Right renal cortex interstitium (tissue), 3 donors: ENCODE measurements at places on chromosomes 6 and 20. TPM values are rescaled to one million over a fixed set of nuclear protein-coding genes. Genes with fewer than 3 reads are reported as not detected.

- DNase-seq = no peak
Observed at GRCh38 chr6:139409026-139409425, 34.6 kb upstream of the CITED2 start.

GRCh38 chr6:169826697-169827096 lies 75.3 kb downstream of the ERMARD start:
- no peak for DNase-seq

GRCh38 chr6:122116835-122117627 lies 282.4 kb upstream of the HSF2 start:
- no peak for DNase-seq

DNA sequence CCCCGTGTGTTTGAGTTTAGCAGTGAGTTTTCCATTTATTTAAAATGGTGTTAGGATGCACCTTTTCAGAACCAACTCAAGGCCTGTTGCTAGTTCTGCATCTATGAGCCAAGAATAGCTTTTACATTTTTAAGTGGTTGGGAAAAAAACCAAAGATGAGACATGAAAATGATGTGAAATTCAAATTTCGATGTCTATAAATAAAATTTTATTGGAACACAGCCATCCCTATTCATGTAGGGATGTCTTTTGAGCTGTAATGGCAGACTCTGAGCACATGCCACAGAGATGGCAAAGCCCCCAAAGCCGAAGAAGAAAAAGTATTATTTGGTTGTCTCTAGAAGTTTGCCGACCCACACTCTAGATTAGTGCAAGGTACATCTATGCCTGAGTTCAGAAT lies 5.0 kb upstream of the NEDD9 start:
- no peak for DNase-seq

DNA sequence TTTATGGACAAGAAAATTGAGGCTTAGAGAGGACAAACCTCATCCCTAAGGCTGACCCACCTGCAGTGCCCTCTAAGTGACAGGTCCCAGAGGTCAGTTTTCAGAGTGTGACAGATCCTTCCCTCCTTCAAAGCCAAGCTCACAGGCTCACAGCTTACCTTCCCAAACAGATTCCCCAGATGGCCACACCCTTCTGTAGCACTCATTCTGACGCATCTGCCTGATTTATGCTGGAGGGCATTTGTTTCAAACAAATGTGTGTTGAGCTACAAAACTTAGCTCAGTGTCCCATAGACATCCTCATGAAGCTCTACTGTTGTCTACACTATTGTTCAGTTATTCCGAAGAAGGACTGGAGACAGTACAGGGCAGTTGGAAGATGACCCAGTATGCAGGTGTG lies 60.6 kb upstream of the RIN2 start:
- no peak for DNase-seq

DNA sequence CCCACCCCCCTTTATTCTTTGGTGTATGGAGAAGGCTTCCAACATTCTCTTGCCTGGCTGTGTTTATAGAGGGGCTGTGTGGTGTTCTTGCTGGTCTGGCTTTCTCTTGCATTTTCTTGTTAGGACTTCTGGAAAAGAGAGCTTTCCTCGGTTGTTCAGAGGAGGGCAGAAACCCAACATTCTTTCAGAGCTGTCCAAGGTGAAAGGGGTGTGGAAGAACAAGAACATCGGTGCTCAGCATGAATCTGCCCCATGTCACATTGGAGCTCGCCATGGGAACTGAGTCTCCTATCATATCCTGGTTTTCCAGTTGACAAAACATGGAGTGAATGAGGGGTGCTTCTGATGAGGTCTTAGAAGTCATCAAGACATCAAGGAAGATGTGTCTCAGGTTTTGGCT lies 281.8 kb downstream of the RNF144B start:
- DNase-seq = no peak

DNA sequence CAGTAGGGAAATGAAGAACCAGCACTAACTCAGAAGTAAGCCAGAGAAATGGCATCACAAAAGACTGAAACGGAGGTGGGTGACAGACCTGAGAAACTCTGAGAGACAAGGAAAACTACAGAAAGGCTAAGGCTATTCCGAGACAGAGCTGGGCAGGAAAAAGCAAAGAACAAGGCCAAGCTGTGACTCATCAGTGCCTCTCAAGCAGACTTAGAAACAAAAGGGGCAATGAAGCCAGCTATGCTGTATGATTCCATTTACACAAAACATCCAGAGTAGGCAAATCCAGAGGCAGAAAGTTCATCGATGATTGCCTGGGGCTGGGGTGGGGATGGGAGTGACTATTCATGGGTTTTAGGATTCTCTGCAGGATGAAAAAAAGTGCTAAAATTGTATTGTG lies 50.0 kb downstream of the SLC23A2 start:
- DNase-seq = no peak

DNA sequence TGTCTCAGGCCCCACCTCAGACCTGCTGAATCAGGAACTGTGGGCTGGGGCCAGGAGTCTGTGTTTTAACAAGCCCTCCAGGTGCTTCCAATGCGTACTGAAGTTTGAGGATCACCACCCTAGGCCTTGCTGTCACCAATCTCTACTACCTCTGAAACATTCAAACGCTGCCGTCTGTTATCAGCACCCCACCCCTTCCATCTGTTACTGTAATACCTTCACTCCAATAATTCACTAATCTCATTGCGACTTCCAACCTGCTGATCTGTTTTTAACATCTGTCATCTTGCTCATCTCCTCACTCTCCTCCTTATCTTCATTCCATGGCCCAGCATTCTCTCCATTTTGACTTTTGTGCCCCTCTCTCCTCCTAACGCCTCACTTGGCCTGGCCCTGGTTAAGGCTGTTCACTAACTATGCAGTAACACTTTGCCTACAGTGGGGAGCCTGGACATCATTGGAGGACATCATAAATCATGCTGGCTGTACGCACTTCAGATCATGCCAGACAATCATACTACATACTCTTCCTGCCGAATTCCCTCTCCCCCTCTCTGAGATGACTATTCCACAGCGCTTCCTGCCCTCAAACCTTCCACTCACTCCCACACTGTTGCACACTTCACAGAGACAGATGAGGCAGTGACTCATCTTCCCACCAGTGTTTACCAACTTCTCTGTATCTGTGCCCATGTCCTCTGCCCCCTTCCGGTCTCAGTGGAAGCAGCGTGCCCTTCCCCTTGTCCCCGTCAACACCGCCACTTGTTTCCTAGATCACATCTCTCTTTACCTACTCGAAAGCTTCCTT lies 3.0 kb upstream of the GUCA1B start:
- DNase-seq = no peak

GRCh38 chr6:63790334-63790733 lies 154.7 kb downstream of the PHF3 start:
- no peak for DNase-seq

DNA sequence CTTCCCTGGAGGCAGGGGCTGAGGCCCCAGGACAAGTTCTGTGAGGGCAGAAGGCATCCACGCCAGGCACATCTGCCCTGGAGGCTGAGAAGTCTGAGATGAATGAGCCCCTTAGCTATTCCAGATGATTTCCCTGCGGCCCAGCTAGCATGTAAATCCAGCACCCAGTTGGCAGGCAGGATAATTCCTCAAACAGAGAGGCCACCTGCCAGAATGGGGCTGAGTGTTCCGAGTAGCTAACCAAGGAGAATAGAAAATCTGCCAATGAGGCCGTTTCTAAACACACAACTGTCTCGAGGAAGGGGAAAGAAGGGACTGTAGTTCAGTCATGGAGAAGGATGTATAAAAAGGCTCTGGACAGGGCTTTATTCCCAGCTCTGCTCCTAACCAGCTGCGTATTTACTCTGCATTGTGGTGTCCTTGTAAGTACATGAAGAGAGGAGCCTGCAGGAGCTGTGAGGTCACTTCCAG lies 211.4 kb upstream of the CDYL start:
- DNase-seq = no peak

DNA sequence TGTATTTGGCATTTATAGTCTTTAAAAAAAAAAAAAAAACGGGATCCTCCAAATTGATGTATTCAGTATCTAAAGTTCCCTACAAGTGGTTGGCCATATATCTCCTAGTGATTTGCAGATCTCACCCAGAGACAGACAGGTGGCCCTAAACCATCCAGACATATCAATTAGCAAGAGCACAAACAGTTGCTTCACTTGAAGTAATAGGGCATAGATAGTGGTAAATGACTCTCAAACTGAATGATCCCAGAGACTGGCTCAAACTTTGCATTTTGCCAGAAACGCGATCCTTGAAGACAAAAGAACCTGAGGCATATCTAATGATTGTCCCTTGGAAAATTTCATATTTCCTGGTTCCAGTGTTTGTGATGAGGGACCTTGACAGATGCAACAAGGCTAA lies 54.6 kb downstream of the HMGCLL1 start:
- DNase-seq = no peak

DNA sequence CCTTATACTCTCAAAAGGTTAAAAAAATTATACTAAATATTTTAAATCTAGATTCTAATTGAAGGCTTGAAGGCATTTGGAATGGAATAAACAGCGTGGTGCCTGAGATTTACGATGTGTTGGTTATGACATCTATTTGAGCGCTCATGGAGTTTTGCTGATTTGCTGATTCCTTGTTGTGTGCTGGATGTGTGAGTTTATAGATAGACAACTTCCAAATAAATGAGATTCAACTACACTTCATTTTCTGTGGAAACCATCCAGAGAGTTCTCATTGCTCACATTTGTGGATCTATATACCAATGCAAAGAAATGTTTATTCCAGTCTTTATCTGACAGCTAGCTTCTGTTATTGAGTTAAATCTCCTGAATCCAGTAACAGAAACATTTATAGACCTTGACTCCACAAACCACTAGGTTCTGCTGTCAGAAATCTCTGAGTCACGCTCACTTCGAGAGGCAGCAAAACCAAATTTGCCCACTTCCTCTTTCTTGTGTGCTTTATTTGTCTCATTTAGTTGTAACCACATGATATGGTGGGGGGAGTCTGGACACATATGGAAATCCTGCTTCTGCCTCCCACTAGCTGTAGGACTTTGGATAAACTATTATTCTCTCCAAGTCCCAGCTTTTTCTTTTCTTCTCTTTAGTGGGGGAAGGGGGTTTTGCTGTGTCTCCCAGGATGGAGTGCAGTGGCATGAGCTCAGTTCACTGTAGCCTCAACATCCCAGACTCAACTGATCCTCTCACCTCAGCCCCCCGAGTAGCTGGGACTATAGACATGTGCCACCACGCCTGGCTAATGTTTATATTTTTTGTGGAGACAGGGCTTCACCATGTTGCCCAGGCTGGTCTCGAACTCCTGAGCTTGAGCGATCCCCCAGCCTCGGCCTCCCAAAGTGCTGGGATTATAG lies 54.5 kb downstream of the IPCEF1 start:
- no peak for DNase-seq

GRCh38 chr6:111604259-111605099 lies 1.2 kb downstream of the TRAF3IP2 start:
- DNase-seq = no peak

DNA sequence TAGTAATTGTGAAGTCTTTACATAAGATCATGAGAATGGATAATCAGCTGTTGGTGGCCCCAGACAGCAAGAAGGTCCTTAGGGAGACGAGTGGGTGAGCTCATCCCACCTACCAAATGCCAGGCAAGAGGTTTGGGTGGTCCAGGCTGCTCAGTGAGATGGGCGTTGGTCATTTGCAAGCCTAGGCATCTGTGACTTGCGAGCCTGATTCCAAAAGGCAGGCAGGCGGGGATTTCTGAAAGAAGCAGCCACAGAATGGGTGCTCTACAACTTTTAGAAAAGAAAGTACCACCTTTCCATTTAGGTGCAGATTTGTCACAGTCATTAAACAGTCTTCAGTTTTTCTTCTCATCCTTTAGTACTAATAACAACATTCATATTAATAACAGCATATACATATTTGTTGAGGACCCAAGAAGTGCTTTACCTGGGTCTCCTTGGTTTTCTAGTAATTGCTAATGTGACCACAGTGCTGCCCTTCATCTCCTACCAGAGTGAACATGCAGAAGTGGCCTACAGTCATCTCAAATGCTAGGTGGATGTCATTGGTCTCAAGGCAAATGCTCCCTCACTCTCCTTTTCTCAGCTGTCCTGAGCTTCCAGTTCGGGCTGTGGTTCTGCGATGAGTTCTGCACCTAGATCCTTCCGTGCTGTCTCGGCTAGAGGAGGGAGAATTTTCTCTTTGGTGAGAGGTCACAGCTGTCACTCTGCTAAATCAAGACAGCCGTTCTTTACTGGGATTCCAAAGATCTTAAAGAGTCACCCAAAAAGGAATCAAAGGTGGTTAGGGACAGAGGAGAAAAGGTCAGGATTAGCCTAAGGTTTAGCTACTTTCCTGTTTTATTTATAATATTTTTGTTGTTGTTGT lies 2.7 kb downstream of the WRNIP1 start:
- no peak for DNase-seq

- no peak for DNase-seq
Observed at GRCh38 chr20:3565851-3566250, 95.0 kb downstream of the ATRN start.

GRCh38 chr6:160170018-160170680 lies 48.5 kb downstream of the SLC22A1 start:
- DNase-seq = no peak

DNA sequence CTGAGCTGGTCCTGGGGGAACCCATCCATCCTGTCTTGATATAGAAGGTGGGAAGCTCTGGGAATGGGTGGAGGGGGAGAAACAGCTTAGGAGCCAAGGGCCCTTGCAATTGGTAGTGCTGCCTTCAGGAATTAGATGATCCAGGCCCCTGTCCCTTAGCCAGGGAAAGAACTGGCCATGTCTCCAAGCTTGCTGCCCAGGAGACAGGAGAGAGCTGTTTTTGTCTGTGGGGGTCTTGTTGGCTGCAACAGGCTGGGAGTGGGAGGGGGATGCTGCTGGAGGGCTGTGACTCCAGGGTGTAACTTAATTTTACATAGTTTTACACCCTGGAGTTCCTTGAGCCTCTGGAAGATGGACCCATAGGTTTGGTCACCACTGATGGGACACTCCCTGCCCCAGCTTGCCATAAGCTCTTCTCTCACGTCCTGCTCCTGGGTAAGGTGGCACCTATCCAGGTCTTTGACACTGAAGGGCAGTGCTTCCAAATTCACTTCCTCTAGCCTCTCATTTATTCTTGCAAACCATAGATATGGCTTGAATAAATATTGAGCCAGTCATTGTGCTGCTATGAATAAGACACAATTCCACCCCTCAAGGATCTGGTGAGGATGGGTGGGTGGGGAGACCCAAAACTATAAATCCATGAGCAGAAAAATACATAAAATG lies 16.8 kb downstream of the VEGFA start:
- DNase-seq = no peak

DNA sequence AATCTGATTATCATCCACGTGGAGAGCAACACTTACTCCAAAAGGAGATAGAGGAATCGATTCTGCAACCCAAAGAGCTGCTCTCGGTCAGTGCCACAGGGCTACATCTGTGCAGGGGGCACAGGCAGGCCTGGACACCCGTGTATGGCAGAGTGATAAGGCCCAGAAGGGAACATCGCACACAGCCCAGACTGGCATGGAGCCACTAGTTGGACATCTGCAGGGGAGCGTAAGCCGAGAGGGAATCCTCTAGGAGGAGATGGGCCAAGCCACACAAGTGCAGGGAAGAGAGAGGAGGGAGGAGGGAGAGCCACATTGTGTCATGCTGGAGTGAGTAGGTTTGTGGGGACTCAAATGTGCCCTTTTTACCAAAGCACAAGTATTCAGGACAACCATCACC lies 50.4 kb upstream of the ENTPD6 start:
- DNase-seq = no peak

The PMEPA1 gene
- polyA plus RNA-seq = 21.3 TPM

The TULP1 gene
- 1.7 TPM for polyA plus RNA-seq

The ATP6V1G2 gene
- polyA plus RNA-seq = 5.7 TPM

The RNF146 gene
- 88.4 TPM for polyA plus RNA-seq

The RBM38 gene
- 24.1 TPM for polyA plus RNA-seq

The PLG gene
- polyA plus RNA-seq = 27.4 TPM

The ARMC2 gene
- 10.9 TPM for polyA plus RNA-seq

The COL21A1 gene
- polyA plus RNA-seq = 111 TPM

The SLC44A4 gene
- polyA plus RNA-seq = 34.7 TPM

The HSF2 gene
- polyA plus RNA-seq = 38.8 TPM

The USP49 gene
- polyA plus RNA-seq = 12.9 TPM

The RAMACL gene
- polyA plus RNA-seq = 0.20 TPM

The SYNDIG1 gene
- 5.8 TPM for polyA plus RNA-seq
